Activated CD4-positive, alpha-beta T cell treated with anti-CD3 and anti-CD28 coated beads, Interleukin-2, Interleukin-4, amounts not matched to agents 100 ng/mL and 50 ng/mL, durations not matched to agents 16 hours and 8 hours (primary cell): ENCODE measurements at places on chromosomes 2 and 18.

DNA sequence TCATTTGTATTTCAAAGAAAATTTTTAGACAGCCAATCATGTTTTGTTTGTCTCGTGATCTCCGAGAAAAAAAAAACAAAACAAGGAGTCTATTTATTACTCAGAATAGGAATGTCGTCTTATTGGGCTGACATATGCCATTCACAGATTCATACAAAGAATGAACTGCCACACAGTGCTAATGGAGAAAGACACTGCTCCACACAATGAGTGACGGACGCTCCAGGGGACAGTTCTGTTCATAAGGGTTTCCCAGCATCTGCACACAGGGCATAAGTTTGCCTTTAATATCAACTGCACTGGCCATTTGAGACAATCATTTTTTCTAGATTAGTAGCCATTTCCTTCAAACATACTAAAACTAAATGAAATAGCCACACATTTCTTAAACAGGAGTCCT, 3.4 kb downstream of the SERTAD2 start:
- DNase-seq: no peak

DNA sequence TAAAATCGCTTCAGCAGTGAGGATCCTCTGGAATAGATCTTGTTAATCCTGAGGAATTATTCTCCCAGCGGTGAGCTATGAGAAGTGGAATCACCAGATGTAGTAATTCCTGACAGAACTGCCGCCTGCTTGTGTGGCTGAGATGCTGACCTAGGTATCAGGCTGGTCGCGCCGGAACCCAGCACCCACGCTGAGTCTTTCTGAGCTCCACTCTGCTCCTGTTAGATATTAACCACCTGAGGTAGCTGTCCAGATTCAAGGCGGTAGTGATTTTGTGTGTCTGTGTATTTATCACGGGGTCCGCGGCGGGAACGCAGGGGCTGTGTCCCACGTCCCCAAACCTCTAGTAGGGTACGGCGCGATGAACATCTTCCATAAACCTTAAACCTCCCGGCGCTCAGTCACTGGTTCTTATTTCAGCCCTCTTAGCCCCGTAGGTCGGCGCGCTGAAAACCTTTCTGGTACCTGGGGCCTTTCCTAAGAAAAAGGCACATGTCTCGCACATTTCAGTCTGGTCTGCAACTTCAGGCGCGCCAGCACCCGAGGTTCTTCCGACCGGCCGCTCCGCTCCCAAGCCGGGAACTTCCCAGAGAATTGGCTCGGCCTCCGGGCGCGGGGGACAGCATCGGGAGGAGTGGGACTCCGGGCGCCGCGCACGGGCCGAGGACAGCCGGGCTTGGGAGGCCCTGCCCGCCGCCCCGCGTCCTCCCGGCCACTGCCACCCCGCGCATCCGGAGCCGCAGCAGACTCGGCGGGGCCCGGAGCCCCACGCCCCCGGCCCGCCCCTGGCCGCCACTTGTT, 542 bp upstream of the CNNM3 start:
- peak; percentile 22 for DNase-seq

DNA sequence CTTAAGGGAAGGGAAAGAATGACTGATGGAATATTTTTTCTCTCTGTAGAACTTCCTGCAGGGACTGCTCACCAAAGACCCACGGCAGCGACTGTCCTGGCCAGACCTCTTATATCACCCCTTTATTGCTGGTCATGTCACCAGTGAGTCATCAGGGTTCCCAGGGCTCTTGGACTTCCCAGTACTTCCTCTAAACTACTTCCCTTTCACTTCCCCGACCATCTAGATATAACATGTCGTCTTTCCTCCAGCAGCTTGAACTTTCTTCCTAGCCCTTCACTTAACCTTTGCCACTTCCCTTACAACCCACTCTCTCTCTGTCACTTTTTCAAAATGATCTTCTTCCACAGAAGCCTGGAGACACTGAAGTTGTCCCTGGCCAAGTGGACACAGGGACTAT, 7.2 kb downstream of the STK36 start:
- no peak for DNase-seq

- DNase-seq: no peak
Measured at GRCh38 chr2:6860296-6860695, 5.4 kb downstream of the CMPK2 start.

- peak; percentile 90 for DNase-seq
Measured at GRCh38 chr2:180006781-180007579, at the start of gene CWC22. Gene CWC22, minus strand, starts transcription at chr2:180007297. Its CDS starts 13,956 bp downstream, at chr2:179993341.

- no peak for DNase-seq
Measured at GRCh38 chr18:64119916-64120315, 29.0 kb downstream of the LINC00305 start.

- DNase-seq: no peak
Measured at GRCh38 chr2:204538182-204539018, 6.9 kb upstream of the PARD3B start.

DNA sequence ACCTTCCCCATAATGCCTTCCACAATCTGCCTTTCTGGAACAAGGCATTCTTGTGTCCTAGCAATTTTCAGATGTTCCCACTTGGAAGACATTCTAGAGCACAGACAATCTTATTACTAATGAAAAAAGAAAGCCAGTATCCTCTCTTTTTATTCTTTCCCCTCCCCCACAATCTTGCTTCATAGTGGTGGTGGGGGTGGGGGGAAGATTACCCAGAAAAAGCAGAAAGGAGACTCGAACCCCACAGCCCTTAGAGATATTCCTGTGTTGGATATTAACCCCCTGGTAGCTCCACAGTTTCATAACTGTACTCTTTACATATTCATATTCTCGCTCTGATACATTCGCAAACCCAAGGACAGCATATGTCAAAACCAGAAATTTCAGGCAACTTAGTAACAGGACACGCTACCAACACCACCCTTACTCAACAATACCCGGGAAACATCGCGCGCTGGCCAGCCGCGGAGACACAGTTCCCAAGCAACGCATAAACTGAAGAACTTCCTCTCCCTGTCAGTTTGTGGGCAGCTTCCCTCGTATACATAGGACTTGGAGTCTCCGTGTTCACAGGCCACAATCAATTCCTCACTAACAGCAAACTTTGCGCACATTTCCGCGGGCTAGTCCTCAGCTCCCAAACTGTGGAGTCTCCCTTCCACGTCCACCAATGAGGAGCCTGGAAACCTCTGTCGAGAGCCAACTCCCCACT, 793 bp downstream of the NR4A2 start:
- peak; percentile 45 for DNase-seq

- no peak for DNase-seq
Measured at GRCh38 chr2:188292348-188293239, 920 bp downstream of the GULP1 start.

DNA sequence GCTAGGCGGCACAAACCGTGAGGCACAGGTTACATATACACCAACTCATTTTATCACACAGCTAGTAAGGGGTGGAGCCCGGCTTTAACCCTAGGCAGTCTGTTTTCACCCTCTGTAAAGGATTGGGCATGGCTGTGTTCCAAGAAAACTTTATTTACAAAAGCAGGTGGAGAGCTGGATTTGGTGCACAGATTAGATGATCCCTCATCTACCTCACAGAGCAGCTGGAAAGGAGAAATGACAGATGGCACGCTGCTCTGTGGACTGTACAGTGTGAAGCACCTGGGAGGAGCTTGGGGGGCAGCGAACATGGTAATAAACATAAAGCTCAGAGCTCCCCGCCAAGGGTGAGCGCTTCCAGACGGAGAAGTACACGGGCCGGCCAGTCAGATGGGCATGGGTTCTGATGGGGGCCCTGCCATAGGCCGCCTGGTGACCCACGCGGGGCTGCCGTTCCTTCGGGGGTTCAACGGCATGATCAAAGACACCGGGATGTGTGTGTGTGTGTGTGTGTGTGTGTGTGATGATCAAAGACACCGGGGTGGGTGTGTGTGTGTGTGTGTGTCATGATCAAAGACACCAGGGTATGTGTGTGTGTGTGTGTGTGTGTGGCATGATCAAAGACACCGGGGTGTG, 862 bp upstream of the TMEM177 start:
- no peak for DNase-seq

- peak; percentile 81 for DNase-seq
Measured at GRCh38 chr2:173149491-173149890, 73.8 kb downstream of the MAP3K20 start.

- no peak for DNase-seq
Measured at GRCh38 chr2:179311101-179311500, 46.5 kb upstream of the SESTD1 start.

- DNase-seq: no peak
Measured at GRCh38 chr18:13910501-13910900, 4.8 kb downstream of the MC2R start.

- DNase-seq: peak; percentile 15
Measured at GRCh38 chr18:51082571-51083267, 52.7 kb downstream of the SMAD4 start.
